ENCODE measurements at places on chromosomes 12 and 14. TPM values are rescaled to one million over a fixed set of nuclear protein-coding genes. Genes with fewer than 3 reads are reported as not detected.

Gene CMA1
- total RNA-seq = not detected

Gene CARMIL3
- 0.71 TPM for total RNA-seq

Gene CIROP
- not detected for total RNA-seq

Gene ITGA5
- total RNA-seq = 49.7 TPM

- no peak for DNase-seq
Observed at GRCh38 chr12:78392918-78393317, 471.7 kb upstream of the SYT1 start.

DNA sequence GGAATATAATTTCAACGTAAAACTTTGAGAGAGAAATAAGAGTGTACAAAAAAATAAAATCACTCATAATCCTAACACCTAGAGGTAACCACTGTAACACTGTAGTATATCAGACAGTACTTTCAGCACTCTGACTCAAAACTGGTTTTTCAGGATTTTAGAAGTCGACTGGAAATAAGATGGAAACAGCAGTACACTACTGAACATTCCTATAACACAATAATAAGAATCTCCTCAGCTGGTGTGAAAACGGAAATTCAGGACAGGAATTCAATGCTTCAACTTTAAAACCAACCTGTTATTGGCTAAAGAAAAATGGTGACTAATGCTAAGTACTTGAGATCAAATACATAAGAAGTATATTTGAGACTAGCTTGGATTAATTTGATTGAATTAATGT is 12.3 kb upstream of the PITPNM2 start:
- DNase-seq = no peak

- DNase-seq = no peak
Observed at GRCh38 chr12:39443929-39444209, 949 bp upstream of the KIF21A start.

DNA sequence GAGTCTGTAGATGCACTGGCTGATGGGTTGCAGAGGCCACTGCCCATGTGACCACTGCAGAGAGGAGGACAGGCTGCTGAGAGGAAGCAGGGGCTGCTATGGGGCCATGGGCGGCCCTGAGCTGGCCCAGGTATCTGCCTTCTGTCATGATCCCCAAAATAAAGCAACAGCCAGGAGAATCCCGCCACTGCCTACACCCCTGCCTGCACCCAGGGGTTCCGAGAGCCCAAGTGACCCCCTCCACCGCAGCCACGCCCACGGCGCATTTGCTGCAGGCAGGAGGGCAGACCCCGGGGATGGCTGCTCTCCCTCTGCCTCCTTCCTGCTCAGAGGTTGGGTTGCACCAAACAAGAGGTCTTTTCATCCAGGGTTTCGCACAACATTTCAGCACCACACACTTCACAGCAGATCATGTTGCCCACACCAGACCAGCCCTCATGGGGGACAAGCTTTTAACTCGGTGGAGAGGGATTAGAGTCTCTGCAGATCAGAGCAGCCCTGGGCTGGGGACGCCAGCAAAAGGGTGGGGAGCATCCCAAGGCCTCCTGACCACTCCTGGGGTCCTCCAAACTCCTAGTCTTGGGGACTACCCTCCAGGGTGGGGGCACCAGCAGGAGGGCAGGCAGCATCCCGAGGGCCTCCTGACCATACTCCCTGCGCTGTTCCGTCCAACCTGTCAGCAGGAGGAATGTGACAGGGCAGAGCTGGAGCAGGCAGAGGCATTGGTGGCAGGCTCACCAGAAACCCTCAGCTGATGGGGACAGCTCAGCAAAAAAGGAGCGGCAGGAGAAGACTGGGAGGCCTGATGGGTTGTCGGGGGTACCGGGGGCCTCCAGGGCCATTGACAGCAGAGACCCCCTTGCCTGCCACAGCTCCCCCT is 14.1 kb downstream of the CCDC85C start:
- no peak for DNase-seq
